ENCODE measurements at places on chromosomes 2 and 18.

GRCh38 chr2:5442736-5443135 lies 249.4 kb upstream of the SOX11 start:
- DNase-seq: no peak

DNA sequence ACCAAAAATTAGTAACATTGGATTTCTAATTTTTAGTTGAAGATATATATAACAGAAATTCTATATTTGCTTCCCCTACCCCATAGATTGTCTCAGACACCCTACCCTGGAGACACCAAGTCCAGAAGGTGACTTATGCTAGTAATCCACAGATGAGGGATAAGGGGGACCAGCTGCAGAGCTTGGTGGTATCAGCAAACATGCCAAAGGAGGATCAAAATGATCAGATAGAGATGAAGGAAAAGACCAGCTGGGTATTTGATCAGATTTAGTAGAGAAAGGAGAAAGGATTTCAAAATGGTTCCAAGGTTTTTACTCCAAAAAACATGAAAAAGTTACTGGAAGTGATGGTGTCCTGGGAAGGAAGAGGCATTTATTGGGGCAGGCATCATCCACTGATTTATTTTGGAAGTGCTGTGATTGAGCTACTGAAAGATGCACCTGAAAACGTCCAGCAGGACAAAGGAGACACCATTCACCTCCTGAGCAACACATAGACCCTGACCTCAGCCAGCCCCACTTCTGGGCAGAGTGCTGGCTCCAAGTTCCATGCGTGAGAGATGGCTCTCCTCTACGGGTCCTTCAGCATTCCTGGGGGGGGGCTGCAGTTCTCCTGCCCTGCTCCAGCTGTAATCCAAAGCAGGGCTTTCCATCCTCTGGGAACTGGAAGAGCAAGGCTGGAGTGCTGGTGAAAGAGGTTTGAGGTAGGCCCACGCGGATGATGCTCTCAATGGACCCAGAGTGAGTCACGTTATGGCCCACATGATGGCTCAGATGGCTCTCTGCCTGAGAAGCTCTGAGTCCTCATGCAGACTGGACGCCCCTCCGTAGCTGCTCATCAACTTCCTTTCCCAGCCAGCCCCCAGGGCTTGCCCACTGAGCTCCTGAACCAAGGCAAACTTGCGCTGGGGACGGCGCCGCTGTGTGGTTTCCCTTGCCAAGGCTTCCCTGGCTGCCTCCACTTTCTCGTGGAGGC lies 3.7 kb upstream of the LRRFIP1 start:
- DNase-seq: no peak

GRCh38 chr18:63119647-63120046 lies 199.9 kb downstream of the BCL2 start:
- DNase-seq: no peak

DNA sequence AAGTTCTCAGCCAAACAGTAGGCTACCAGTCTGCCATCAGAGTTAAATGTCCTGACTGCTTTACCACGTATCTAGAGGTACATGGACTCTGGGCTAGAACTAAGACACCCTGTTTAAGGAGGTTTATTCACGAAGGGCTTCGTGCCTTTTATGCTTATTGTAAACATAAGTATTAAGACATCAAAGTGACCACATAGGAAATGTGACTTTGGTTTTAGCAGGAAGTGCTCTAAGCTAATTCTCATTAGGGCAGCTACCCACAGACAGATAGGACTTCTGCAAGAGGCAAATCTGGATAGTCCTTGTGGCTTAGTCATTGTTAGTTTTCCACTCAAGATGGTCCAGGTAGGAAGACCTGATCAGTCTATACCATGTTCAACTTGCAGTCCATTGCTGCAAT lies 233.3 kb upstream of the MGAT5 start:
- no peak for DNase-seq

GRCh38 chr2:215368493-215368809 lies 56.6 kb downstream of the ATIC start:
- DNase-seq: no peak

DNA sequence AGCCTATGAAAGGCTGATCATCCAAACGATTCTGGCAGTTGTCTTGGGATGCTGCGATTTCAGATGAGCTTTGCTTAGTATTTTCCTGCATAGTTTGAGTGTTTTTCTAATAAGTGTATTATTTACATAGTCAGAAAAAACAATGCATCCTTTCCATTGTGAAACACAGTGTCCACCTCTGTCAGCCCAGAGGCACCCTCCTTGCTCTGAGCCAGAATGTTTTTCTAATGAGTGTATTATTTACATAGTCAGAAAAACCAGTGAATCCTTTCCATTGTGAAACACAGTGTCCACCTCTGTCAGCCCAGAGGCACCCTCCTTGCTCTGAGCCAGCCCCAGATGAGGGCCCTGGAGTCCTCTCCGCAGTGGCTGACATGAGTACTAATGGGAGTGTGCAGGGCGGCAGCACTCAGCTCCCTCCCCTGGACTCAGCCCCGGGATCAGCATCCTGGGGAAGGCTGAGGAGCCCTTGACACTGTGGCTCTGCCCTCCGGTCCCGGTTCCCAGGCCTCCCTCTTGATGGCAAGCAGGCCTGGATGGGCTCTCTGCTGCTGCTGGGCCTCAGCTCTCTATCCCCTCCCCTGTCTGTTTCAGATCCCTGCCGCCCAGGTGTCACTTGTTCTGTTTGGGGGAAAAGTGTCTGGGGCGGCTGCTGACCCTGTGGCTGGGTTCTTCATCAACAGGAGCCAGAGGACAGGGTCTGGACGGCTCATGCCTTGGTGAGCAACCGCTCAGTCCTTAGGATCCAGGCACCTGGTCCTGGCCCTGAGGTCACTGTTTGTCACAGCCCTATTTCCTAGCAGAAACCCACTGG lies 5.9 kb downstream of the MFSD2B start:
- DNase-seq: no peak

GRCh38 chr2:16553226-16553625 lies 112.4 kb downstream of the CYRIA start:
- no peak for DNase-seq

GRCh38 chr18:21903709-21904108 lies 163.1 kb downstream of the MIB1 start:
- DNase-seq: no peak

DNA sequence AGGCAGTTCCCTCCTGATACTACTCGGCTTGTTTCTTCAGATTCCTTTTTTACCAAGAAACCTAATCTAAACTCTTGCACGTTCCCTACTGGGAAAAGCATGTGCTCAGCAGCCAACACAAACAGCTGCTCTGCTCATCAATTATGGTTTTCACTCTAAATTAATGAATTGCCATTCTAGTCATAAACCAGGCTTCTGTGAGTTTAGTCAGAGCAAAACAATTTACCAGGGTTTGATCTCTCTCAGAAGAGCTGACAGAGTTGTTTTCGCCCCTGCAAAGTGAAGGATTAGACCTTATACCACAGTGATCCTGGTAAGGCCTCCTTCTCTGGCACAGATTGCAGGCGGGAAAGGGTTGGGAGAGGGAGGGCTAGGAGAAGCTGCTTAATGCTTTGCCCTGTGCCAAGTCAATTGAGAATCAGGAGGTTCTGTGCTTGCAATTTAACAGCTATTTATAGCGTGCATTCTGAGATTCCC lies 57.2 kb downstream of the REEP1 start:
- DNase-seq: no peak

DNA sequence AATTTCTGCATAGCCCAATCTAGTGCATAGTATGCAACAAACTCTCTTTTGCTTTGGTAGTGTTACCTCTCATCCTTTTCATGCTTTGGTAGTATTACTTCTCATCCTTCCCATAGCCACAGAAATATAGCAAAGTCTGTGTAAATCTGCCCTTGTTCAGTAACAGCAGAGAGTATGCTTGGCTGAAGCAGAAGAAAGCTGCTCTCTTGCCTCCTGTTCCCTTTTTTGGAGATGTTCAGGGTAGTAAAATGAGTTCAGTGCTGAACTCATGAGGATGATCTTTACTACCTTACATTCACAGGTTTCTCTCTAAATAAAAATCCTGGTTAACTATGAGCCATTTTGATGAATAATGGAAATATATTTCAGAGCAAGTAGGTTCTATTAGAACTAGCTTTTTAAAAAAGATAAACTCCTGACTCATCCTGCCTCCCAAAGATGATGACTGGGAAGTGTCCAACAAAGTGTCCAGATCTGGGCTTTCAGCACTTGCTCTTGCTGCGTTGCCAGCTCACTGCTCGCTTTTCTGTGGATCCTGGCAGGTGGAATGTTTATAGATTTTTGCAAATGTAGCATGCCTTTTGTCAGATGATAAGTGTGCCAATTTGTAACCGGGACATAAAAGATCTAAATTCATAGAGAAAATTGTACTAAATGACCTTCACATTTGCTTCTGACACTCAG lies 29.4 kb upstream of the CHMP3 start:
- no peak for DNase-seq

DNA sequence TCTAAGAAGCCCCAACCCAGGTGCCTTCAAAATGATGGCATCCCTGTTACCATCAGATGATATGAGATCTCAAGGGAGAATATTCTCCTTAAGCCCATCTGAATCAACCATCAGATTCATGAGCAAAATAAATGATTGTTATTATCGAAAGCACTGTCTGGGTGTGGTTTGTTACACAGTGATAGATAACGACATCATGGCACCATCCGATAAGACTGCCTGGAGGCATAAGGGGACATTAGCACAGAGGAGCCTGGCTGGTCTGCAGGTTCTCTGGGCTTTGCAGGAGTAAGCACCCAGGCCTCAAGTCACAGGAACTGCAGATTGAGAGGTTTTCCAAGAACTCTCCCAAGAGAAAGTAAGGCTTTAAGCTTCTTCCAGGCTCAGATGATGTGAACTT lies 15.6 kb downstream of the BMP10 start:
- no peak for DNase-seq

GRCh38 chr2:127577973-127578372 lies 42.5 kb downstream of the MYO7B start:
- DNase-seq: no peak

- DNase-seq: no peak
These were observed 77.5 kb downstream of the EPHA4 start for GRCh38 chr2:221494556-221494955.

- no peak for DNase-seq
These were observed 249.2 kb downstream of the NAPG start for GRCh38 chr18:10775026-10775425.

- DNase-seq: peak; percentile 66
These were observed 6.3 kb downstream of the ANKRD53 start for GRCh38 chr2:70984576-70985282.

DNA sequence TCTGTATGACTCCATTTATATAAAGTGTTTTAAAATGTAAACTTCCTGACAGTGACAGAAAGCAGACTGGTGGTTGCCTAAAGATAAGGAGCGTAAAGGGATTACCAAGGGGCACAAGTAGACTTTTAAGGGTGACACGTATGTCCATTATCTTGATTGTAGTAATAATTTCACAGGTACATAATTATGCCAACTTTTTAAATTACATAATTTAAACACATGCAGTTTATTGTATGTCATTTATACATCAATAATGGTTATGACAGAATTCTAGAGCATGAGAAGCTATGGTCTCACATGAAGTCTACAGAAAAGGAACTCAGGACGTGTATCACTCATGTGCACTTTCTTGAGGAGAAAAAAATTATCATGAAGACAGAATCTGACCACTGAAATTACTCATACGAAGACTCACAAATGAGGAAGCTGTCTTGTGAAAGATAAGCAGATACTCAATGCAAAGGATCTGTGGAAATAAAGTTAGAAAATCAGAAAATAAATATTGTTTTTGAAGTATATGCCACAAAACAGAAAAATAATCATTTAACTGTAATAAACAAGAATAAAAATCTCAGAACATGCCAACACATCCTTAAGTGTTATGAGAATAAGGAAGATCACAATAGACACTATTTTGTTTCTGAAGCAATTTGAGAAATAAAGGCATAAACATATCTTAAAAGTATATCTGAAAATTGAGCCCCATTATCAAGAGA lies 84.4 kb downstream of the TMEM131 start:
- DNase-seq: no peak

GRCh38 chr2:207334301-207334623 lies 168.5 kb upstream of the KLF7 start:
- no peak for DNase-seq

DNA sequence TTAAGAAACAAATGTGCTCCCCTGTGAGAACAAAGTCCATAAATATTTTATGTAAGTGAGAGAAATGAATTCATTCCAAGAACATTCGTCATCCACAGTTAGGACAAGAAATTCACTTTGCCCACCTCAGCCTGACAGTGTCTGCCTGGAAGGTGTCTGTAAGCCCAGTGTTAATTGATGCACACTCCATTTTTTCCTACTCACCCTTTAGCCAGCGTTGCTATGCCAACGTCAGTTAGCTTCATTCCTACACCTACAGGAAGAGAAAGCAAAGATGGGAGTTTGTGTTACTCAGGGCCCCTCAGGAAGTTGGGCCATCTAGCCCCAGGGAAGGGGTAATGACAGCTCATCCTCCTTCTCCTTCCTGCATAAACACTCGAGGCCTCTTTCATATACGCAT lies 131.0 kb downstream of the ALPK2 start:
- no peak for DNase-seq
